ENCODE measurements at places on chromosomes 7 and 10.

GRCh38 chr10:98349508-98349922 is 65.5 kb downstream of the PYROXD2 start:
- no peak for DNase-seq

- DNase-seq: no peak
Observed at GRCh38 chr10:97747573-97747972, 10.6 kb downstream of the ZFYVE27 start.

- DNase-seq: no peak
Observed at GRCh38 chr7:98097042-98097645, 9.5 kb upstream of the LMTK2 start.

DNA sequence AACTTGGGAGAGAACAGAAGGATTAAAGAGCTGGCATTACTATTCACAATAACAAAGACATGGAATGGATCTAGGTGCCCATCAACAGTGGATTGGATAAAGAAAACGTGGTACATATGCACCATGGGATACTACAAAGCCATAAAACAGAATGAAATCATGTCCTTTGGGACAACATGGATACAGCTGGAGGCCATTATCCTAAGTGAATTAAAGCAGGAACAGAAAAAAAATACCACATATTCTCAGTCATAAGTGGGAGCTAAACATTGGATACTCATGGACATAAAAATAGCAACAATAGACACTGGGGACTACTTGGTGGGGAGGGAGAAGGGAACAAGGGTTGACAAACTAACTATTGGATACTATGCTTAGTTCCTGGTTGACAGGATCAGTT is 133.2 kb upstream of the ITGB1 start:
- DNase-seq: no peak

GRCh38 chr10:5951167-5951711 is 26.1 kb downstream of the IL15RA start:
- DNase-seq: no peak

GRCh38 chr7:134985894-134986362 is 380 bp upstream of the AGBL3 start:
- no peak for DNase-seq
